ENCODE measurements at places on chromosomes 1 and 21.
A peak's percentile ranks its signal among the peaks of the same experiment; 100 is the strongest.

DNA sequence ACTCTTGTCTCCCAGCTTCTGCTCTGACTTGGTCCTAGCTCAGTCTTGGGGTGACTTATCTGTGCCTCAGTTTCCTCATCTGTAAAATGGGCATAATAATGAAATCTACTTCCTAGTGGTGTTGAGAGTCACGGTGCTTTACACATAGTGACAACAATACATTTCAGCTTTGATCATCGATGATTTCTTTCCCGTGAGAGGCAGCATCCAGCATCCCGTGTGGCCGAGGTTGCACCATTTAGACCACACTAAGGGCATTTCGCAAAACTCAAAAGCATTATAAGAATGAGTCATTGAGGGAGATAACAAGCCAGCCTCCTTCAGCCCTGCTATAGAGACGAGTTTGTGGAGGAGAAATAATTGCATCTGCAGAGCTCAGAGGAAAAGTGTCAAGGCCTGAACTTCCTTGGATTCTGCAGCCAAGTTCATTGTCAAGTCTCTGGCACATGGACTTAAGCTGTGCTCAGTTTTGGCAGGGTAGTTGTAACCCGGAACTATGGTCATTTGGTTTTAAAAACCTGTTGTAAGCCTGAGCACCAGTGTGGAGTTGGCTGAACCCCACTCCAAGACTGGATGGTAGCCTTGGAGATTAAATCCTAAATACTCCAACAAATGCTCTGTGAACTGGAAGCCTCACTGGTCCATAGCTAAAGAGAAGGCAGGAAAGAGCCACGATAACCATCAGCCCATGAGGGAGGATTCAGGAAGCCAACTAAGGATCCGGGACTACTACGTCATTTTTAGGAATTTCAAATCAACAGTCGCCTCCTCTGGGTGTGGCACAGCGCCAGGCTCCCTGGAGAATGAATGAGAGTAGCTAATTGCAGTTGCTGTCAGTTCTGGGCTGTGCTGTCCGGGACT lies 64.2 kb downstream of the TCP10L start:
- DNase-seq = peak; percentile 65

GRCh38 chr1:205948886-205949285 lies 5.6 kb upstream of the SLC26A9 start:
- no peak for DNase-seq

DNA sequence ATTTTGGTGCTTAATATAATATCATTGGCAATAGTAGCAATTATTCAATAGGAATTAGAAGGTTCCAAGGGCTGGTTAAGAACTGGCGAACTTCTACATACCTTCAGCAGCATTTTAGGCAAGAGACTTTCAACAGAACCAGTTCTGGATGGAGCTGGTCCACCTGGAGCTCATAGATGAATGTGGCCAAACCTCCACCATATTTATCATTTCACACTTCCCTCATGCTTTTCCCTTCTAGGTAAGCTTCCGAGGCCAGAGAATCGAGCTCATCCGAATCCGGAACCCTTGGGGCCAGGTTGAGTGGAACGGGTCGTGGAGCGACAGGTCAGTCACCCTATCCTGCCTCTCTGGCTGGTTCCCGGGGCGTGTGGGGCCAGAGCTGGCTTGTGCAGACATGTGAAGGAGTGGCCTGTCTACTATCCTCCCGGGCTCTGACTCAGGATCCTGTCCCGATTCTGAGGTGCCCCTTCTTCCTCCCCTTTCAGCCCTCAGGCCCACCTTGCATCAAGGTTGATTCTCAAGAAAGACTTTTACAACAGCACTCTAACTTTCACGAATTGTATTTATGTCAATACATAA lies 24.7 kb downstream of the CAPN9 start:
- no peak for DNase-seq

- DNase-seq = no peak
These were observed 920 bp downstream of the MTR start for GRCh38 chr1:236795757-236796667.

GRCh38 chr1:186819126-186819525 lies 9.6 kb upstream of the PLA2G4A start:
- no peak for DNase-seq

DNA sequence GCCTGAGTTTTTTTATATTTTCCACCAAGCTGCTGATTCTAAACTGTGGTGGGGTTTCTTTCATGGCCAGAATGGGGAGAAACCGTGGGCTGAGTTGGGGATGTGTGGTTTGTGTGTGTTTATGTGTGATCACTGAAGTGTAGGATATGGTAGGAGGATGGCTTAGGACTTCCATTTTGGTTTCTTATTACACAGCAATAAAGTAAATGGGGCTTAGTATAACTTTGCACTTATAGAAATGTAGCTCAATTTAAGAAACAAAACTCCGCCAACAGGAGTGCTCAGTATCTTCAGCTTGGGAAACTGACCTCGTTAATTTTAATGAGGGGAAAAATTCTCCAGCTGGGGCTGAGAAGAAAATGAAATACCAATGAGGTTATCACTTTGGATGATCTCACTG lies 77.8 kb downstream of the PBX1 start:
- no peak for DNase-seq

GRCh38 chr1:158020259-158020885 lies 26.9 kb downstream of the KIRREL1 start:
- no peak for DNase-seq

DNA sequence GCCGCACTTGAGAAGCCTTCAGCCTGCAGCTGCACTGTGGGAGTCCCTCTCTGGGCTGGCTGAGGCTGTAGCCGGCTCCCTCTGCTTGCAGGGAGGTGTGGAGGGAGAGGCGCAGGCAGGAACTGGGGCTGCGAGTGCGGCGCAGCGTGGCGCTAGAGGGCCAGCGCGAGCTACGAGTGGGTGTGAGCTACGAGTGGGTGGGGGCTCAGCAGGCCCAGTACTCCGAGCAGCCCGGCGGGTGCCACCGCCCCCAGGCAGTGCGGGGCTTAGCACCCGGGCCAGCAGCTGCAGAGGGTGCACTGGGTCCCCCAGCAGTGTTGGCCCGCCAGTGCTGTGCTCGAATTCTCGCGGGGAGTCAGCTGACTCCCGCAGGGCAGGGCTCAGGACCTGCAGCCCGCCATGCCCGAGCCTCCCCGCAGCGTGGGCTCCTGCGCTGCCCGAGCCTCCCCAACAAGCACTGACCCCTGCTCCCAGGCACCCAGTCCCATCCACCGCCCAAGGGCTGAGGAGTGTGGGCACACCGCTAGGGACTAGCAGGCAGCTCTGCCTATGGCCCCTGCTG lies 1620.1 kb downstream of the BRINP3 start:
- no peak for DNase-seq

DNA sequence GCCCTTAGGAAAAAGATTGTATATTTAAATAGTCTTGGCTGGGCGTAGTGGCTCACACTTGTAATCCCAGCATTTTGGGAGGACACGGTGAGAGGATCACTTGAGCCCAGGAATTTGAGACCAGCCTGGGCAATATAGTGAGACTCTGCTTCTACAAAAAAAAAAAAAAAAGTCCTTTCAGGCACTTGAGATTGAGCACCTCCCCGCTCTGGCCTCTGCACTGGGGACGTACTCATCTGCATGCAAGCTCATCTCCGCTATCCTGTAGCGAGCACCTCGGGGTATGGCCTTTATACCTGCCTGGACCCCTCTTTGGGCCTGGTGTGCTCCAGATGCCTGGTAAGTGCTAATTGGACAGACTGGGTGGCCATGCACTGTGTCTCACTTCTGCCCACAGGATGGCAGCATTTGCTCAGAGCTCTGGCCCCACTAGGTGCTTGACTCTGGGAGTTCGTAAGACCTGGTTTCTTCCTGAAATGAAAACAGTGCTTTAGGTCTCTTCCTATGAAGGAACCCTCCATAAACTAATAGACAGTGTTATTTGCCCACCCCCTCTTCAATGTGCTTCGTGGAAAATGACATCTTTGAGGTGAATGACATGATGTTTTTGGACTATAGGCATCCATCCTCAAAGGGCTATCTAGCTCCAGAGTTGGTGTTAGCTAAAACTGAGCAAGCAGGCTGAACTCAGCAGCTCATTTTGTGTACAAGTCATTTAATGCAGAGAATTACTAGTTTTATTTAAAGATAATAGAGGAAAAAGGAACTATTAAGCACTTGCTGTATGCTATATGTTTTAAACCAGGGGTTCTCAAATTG lies 61.7 kb upstream of the ADAR start:
- DNase-seq = peak; percentile 65

GRCh38 chr21:16538405-16538804 lies 808.6 kb downstream of the USP25 start:
- no peak for DNase-seq

DNA sequence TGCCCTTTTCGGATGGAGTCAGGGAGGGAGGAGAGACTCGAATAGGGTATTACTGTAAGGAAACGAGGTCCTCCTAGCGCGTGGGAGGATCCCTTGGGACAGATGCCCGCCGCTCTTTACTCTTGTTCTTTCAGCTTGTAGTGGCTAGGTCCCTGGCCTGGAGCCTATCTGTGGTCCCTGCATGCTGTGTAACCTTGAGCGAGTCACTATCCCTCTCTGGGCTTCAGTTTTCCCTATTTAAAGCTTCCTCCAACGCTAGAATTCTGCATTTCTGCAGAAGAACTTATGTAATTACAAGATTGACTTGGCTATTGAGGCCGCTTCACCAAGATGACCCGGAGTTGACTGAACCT lies 744 bp downstream of the MIER1 start:
- no peak for DNase-seq

- DNase-seq = no peak
These were observed 579.9 kb downstream of the DPYD start for GRCh38 chr1:97340951-97341350.

DNA sequence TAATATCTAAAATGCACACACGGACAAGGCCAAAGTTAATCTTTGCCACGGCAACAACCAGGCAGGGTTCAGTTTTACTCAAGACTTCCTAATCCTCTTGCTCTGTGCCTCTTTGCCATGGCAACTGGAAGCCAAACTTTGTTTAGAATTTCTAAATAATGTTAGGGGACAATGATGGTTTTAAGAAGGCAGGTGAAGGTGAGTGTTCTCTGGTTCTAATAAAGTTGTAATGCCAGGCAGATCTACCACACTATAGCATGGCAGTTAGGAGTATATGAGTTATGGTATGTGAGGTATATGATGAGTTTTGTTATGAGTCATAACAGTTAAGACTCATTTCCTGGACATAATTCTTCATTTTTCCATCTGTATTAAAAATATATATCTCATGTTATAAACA lies 2.7 kb downstream of the PTPRC start:
- DNase-seq = no peak

GRCh38 chr1:119978018-119978505 lies 81.7 kb upstream of the ADAM30 start:
- DNase-seq = no peak

- no peak for DNase-seq
These were observed 60.8 kb upstream of the KRTAP11-1 start for GRCh38 chr21:30942192-30942591.

DNA sequence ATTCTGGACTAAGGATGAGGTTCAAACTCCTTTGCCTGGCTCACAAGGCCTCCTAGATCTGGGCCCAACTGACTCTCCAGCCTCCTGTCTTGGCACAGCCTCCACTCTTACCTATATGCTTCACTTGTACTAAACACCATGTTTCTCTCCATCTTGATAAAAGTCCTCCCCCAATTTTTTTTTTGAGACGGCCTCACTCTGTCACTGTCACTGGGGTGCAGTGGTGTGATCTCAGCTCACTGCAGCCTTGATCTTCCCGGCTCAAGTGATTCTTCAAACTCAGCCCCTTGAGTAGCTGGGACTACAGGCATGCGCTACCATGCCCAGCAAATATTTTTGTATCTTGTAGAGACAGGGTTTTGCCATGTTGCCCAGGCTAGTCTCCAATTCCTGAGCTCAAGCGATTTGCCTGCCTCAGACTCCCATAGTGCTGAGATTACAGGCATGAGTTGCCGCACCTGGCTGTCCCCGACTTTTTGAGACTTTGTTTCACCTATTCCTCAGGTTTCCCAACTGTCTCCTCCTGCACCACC lies 39.7 kb downstream of the CD34 start:
- no peak for DNase-seq

DNA sequence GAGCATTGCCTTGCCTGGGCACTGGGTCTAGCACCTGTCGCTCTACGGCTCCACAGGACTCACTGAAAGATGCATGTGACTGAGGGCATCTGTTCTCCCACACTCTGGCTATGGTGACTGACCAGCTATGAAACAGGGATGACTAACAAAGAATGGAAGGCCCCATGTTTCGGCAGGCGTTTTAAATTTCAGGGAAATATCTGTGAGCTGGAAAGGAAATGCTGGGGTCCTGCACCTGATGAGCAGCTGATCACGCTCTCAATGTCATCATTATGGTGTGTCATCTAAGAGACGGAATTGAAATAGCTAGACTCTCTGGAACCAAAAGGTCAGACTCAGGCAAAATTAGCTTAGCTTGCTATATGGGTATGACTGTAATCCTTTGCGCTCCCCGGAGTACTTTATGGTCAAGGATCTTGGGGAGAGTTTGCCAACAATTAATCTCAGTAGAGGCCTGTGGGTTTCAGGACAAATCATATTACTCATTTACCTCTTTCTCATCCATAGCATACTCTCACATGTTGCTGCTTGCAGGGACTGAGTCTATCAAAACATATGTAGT lies 24.5 kb upstream of the PALMD start:
- no peak for DNase-seq

DNA sequence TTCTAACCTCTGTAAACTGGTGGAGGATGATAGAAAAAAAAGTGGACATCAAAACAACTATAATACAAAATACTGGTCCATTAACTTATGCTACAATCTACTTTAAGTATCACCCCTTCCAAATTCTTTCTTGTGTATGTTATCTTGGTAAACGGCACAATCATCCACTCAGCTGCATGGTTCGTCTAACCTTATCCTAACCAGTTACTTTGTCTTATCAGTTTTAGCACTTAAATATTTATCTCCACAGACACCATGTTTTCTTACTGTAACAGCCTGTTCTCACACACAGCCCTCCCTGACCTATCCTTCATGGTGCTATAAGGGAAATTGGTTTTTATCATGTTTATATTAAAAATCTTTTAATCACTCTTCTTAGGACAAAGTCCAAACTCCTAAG lies 157.2 kb downstream of the PTGER3 start:
- DNase-seq = no peak

DNA sequence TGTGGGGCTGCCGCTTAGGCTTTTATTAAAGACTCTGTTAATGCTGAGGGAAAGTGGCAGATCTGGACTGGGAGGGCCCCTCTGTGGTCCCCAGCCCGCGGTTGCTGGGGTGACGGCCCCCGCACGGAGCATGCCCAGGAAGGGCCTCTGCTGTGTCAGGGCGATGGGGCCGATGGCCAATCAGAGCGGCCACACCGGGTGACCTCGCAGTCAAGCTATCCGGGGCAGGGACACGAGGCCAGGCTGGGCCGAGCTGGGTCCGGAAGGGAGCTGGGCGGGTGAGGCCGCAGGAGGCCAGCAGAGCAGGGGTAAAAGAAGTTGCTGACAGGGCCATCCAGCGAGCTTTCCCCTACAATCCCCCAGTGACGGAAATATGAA lies 145.1 kb downstream of the CASZ1 start:
- no peak for DNase-seq

Data from prostate gland (tissue), 2 donors.